PC-3 (cell line): ENCODE measurements at places on chromosomes 2 and 18. TPM values are rescaled to one million over a fixed set of nuclear protein-coding genes. Genes with fewer than 3 reads are reported as not detected.

EVA1A gene
- total RNA-seq: 48.9 and 70.8 TPM in 2 replicates

EPB41L5 gene
- total RNA-seq: 11.7 and 14.0 TPM in 2 replicates

C2orf81 gene
- total RNA-seq: 1.6 and 2.4 TPM in 2 replicates

IL1RL2 gene
- 0.11 TPM in 1 of 2 replicates, not detected in the other for total RNA-seq

ELAC1 gene
- total RNA-seq: 1.7 and 4.4 TPM in 2 replicates

ZNF385B gene
- total RNA-seq: 0.81 and 2.4 TPM in 2 replicates

STK36 gene
- 32.9 and 48.2 TPM in 2 replicates for total RNA-seq

CDH19 gene
- 0.11 TPM in 1 of 2 replicates, not detected in the other for total RNA-seq

HOXD12 gene
- not detected in 2 replicates for total RNA-seq

CYP26B1 gene
- total RNA-seq: 1.6 and 3.9 TPM in 2 replicates

ATP5MC3 gene
- total RNA-seq: 214 and 254 TPM in 2 replicates

TMEM200C gene
- total RNA-seq: 6.5 and 9.8 TPM in 2 replicates

GNAL gene
- total RNA-seq: 0.15 and 0.23 TPM in 2 replicates

SP140 gene
- 1.7 TPM in 1 of 2 replicates, not detected in the other for total RNA-seq

ANKRD36 gene
- total RNA-seq: 12.6 and 14.0 TPM in 2 replicates

KIAA2012 gene
- total RNA-seq: not detected in 2 replicates

GPR45 gene
- not detected in 2 replicates for total RNA-seq

LYG2 gene
- total RNA-seq: not detected in 2 replicates

PRSS56 gene
- not detected in 2 replicates for total RNA-seq

STEAP3 gene
- 24.6 and 27.3 TPM in 2 replicates for total RNA-seq

COLEC12 gene
- 0.04 TPM in 1 of 2 replicates, not detected in the other for total RNA-seq

FAM124B gene
- not detected in 2 replicates for total RNA-seq

GLB1L gene
- total RNA-seq: 6.0 and 6.1 TPM in 2 replicates

DCTN1 gene
- 67.8 and 91.0 TPM in 2 replicates for total RNA-seq

GREB1 gene
- total RNA-seq: 0.29 and 0.62 TPM in 2 replicates

CFAP210 gene
- not detected in 2 replicates for total RNA-seq

C1QL2 gene
- total RNA-seq: not detected in 2 replicates
